ENCODE measurements at places on chromosomes 4 and X. TPM values are rescaled to one million over a fixed set of nuclear protein-coding genes. Genes with fewer than 3 reads are reported as not detected.
A peak's percentile ranks its signal among the peaks of the same experiment; 100 is the strongest.

CUL4B gene
- 154 TPM for total RNA-seq

MAGIX gene
- 2.0 TPM for total RNA-seq

TMEM144 gene
- 13.4 TPM for total RNA-seq

FGFBP1 gene
- total RNA-seq, result 11.1 TPM

ETNPPL gene
- total RNA-seq, result not detected

ADH1A gene
- not detected for total RNA-seq

SPANXN4 gene
- not detected for total RNA-seq

H2BW2 gene
- total RNA-seq, result not detected

TMEM131L gene
- 6.0 TPM for total RNA-seq

CCDC160 gene
- 0.23 TPM for total RNA-seq

LONRF3 gene
- 6.3 TPM for total RNA-seq

ADH1C gene
- 0.63 TPM for total RNA-seq

TMPRSS11A gene
- total RNA-seq, result not detected

POF1B gene
- 0.28 TPM for total RNA-seq

RBMXL3 gene
- not detected for total RNA-seq

DNA sequence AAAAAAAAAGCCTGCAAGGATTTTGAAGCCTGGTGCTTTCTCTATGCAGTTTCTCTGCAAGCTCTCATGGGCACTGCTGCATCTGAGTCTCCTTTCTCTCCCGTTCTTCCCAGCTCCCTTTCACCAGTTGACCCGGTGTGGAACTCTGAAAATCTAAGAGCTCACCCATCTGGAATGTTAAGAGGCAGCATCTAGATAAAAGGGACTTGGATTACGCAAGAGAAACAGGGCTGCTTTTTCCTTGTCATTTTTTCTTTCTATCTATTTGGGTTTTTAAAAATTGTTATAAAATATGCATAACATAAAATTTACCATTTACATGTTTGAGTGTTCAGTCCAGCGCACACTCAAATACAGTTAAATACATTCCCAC lies 95.2 kb upstream of the RPS6KA3 start:
- DNase-seq, result peak; percentile 35

DNA sequence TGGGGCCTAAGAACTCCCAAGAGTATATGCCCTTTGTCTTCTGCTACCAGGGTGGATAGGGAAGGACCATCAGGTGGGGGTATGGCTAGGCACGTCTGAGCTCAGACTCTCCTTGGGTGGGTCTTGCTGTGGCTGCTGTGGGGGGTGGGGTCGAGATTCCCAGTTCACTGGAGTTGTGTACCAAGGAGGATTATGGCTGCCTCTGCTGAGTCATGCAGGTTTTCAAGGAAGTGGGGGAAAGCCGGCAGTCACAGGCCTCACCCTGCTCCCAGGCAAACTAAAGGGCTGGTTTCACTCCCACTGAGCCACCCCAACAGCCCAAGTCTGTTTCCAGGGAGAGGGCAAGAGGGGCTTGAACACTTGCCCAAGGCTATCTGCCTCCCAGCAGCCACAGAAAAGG lies 249.7 kb downstream of the NR3C2 start:
- no peak for DNase-seq

- no peak for DNase-seq
Observed at GRCh38 chr4:151402145-151402865, 6.7 kb upstream of the FHIP1A start.

DNA sequence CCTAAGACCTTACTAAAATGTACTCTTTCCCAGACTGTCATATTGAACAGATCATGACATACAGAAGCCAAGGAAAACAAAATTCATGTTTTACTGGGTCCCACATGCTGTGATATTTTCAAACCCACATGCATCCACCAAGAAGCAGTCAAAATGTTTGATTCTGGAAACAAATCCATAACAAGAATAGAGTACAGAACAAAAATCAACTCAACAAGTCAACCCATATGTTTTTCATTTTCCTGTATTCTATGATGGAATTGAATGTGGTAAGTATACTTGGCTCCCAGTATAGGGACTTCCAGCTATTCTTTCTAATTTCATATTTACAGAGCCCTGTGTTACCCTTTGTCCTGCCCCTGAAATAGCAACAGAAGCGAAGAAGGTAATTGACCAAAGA lies 106.8 kb downstream of the COL25A1 start:
- DNase-seq, result no peak

GRCh38 chr4:188639479-188640100 lies 500.3 kb downstream of the TRIML1 start:
- DNase-seq, result no peak

- DNase-seq, result no peak
Observed at GRCh38 chr4:169675825-169676224, 55.4 kb downstream of the CLCN3 start.

- peak; percentile 59 for DNase-seq
Observed at GRCh38 chrX:97399400-97399799, 515.7 kb downstream of the RPA4 start.

DNA sequence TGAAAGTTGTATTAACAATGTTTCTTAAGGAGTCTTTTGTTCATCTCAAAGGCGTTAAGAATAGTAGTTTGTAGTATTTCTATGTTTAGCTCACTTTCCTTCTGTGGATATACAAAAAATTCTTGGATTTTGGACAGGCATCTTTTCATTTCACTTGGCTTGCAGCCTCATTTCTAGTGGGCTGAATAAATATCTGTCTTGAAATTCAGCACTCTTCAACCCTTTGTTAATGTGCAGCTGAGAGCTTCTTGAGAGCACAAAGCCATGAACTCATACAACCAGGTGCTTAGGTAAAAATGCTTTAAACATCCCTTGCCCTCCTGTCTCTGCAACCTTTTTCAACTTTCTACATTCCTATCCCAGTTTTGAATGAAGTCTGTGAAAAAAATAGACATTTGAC lies 1003.2 kb downstream of the C4orf33 start:
- no peak for DNase-seq

GRCh38 chr4:186144946-186145569 lies 40.6 kb downstream of the FAM149A start:
- DNase-seq, result peak; percentile 32

- no peak for DNase-seq
Observed at GRCh38 chr4:661881-662761, 12.0 kb downstream of the ATP5ME start.

DNA sequence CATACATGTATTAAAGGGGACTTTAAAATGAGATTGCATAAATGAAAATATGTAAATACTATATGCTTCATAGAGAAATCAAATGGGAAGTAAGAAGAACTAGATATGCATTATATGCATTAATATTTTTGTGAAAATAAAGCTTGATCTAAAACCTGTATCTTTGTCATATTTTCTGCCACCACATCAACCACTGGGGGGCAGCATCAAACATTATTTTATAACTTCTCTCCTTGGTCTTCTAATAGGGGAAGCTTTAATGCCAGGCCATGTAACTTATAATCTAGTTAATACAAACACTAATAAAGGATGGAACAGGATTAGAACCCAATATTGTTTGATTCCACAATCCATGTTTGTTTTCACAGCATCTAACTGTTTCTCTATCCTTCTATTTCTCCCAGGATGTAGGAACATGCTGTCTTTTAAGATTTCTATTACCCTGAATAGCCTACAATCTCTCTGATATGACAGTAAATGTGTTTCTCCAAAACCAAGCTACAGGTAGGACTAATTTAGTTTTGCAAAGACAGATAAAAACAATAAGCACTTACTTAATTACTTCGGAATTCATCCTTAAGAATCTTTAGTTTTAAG lies 10.0 kb downstream of the QRFPR start:
- peak; percentile 33 for DNase-seq

DNA sequence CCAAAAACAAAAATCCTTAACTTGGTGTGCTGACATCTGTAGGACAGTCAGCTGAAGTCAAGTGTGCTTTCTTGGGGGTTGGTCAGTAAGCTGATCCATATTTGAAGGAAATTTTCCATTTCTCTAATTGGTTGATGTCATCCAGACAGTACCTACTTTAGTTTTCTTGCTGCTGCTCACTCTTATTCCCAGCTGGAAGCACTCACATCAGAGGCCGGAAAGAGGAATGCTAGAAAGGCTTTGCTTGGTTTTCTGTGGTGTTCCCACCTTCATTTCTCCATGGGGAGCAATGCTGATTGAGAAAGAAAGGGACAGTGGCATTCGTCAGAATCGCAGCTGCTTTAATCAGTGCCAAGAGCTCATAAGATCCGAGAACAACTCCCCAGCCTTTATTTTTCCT lies 227.0 kb downstream of the C4orf33 start:
- no peak for DNase-seq

- DNase-seq, result no peak
Observed at GRCh38 chr4:77798385-77798784, 20.8 kb downstream of the CNOT6L start.

DNA sequence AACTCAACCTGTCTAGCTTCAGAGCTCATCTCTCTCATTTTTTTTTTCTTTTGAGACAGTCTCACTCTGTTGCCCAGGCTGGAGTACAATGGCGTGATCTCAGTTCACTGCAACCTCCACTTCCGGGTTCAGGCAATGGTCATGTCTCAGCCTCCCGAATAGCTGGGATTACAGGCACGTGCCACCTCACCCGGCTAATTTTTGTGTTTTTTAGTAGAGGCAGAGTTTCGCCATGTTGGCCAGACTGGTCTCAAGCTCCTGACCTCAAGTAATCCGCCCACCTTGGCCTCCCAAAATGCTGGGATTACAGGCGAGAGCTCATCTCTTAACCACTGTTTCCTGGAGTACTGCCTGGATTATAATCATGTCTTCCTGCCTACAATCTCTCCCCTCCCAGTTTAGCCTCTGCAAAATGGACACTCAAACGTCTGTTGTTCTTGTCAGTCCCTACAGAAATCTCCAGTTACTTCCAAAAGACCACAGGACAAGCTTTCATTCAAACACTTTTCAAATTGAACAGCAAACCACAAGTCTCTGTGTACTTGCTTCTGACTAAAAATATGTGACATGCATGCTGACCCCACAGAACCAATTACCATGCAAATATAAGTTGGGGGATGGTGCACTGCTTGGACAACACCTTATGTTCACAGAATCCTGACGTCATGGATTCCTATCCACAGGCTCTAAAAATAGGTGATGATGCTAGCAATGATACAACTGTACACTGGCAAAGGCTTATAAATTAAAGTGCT lies 137.2 kb downstream of the SH3KBP1 start:
- no peak for DNase-seq

DNA sequence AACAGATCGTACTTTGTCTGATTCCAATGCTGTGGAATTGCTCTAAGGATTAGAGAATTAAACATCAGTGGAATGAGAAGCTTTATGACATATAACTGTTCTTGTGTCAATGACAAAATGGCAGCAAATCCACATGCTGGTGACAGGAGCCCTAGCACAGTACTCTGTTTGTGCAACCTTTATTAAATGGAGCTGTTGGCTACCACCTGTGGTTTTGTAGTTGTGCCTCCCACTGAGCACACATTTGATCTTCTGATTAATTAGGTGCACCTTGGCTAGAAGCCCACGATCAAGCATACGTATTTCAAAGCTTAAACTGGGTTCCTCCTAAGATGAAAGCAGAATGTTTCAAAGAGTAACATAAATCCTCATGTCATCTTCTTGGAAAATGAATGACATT lies 394.0 kb upstream of the IGFBP7 start:
- no peak for DNase-seq

DNA sequence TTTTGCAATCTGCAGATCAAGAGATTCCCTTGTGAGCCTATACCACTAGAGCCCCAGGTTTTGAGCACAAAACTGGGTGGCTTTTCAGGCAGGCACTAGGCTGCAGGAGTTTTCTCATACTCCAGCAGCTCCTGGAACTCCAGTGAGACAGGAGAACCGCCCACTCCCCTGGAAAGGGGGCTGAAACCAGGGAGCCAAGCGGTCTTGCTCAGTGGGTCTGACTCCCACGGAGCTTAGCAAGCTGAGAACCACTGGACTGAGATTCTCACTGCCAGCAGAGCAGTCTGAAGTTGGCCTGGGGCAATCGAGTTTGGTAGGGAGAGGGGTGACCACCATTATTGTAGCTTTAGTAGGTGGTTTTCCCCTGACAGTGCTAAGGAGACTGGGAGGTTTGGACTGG lies 313.8 kb upstream of the TEX13C start:
- no peak for DNase-seq

- peak; percentile 77 for DNase-seq
Observed at GRCh38 chr4:169659716-169660670, 39.6 kb downstream of the CLCN3 start.

DNA sequence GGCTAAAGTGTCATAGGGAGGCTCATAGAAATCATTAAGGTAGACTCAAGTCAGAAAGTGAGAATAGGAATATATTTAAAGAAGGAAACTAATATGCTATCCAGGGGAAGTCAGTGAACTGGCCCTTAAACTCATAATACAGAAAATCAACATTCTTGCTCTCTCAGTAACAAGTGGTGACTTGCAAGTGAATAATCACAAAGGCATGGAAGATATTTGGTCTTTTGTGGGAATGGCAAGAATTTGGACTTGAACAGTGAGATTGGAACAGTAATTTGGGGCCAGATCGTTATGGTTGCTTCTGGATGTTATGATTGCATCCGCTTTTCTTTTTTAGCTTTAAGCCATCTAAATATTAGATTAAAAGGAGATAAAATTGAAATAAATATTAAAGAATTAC lies 103.8 kb downstream of the TBC1D19 start:
- DNase-seq, result no peak

- peak; percentile 95 for DNase-seq
Observed at GRCh38 chr4:40621592-40622512, 7.8 kb downstream of the RBM47 start.

DNA sequence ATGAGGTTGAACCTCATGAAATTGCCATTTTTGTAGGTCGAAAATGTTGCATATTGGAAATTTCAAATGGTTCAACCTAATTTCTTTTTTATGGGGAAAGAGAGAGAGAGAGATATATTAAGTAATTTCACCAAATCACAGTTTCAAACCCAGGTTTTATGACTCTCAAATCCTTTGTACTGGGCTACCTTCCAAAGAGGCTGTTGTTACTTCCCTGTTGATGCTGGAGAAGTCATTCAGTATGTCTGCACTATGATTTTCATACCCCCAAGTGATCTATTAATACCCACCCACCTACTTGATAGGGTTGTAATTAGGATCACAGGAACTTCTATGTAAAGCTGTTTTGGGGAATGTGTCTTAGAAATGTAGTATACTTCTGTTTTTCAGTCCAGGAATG lies 109.9 kb downstream of the ZNF330 start:
- no peak for DNase-seq

DNA sequence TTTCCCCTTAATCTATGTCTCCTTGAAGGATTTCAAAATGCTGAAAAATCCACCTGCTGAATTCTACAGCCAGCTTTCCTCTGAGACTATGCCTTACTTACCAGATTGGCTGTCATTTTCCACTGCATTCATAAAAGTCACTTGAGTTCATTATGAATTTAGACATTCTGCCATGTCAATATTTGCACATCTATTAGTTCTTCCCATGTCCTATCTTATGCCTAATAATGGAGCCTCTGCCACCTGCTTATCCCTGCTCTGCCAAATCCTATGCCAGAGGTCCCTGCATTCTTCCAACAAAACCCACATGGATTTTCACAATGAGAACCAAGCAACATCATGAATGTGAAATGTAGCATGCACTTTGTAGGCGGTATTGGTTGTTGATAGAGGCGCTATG lies 42.6 kb downstream of the GASK1B start:
- DNase-seq, result no peak

GRCh38 chrX:134671294-134671693 lies 13.0 kb upstream of the PLAC1 start:
- no peak for DNase-seq

GRCh38 chrX:131747173-131747572 lies 203.3 kb downstream of the OR13H1 start:
- no peak for DNase-seq

- DNase-seq, result no peak
Observed at GRCh38 chr4:153758136-153758535, 1.7 kb downstream of the RNF175 start.

All from PC-9 (cell line).